ENCODE measurements at places on chromosomes 5 and 9. TPM values are rescaled to one million over a fixed set of nuclear protein-coding genes. Genes with fewer than 3 reads are reported as not detected.

- DNase-seq, result no peak
These were observed 225.9 kb downstream of the RFX3 start for GRCh38 chr9:3299872-3300271.

The NFIB gene
- 13.3 TPM for total RNA-seq

DNA sequence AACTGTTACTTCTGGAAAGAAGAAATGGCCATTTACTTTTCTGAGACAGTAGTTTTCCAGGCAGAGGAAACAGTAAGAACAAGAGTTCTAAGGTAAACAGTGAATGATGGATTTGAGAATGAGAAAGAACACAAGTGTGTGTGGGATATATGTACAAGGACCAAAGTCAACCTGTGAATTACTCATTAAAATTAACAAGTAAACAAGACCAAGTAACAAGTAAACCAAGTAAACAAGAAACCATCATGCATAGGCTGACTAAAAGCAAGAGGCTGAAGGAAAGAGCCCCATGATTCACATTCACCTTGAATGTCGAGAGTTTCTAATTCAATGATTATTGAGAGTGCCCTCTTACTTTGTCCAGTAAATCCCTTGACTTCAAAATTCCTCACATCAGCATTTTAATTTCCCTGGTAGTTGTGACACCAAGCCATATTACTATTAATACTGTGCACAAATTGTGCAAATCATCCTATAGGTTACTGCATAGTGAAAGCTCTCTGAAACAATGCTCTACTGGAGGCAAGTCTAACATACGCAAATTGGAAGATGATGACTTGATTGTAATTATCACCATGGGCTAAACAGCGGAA, 9.8 kb upstream of the MARCOL start:
- no peak for DNase-seq

DNA sequence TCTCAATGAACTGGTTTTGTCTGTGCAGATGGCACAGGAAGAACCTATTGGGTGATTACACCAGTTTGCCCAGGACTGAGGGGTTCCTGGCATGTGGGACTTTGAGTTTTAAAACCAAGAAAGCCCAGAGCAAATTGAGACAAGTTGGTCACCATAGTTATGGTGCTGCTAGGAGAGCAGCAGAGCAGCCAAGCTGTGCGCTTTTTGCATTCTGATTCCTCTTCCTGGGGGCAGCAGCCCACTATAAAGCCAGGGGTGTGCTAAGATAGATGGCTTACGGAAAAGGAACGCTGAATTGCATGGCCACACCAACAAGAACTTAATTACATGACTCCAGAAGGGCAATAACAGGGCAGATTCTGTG, 49.7 kb downstream of the TIMD4 start:
- peak; percentile 31 for DNase-seq

- no peak for DNase-seq
These were observed 55.8 kb downstream of the ZNF354C start for GRCh38 chr5:179115845-179116524.

GRCh38 chr9:116422119-116422979, 264.8 kb upstream of the TRIM32 start:
- no peak for DNase-seq

DNA sequence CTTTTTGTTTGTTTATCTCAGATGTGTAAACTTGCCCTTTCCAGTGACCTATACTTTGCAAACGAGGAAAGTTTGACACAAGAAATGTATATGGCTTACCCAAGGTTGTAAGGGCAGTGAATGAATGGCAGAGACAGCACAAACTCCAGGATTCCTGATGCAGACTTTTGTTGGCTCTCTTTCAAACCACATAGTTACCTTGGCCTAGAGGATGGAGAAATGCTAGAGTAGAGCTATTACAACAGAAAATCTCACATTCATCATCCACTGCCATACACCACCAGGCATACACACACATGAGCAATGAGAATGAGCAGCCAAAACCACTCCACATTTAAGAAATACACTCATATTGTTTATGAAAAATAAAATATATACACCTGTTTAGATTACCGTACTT, 387.0 kb downstream of the TLR4 start:
- DNase-seq, result no peak

The COL15A1 gene
- total RNA-seq, result not detected

- no peak for DNase-seq
These were observed 241.5 kb downstream of the PAPPA start for GRCh38 chr9:116394894-116395698.

- DNase-seq, result no peak
These were observed 120.5 kb upstream of the BOD1 start for GRCh38 chr5:173736923-173737412.

GRCh38 chr5:10355071-10355889, 1.8 kb downstream of the MARCHF6 start:
- no peak for DNase-seq

The PHYHD1 gene
- total RNA-seq, result 22.2 TPM

The CENPH gene
- 82.8 TPM for total RNA-seq

DNA sequence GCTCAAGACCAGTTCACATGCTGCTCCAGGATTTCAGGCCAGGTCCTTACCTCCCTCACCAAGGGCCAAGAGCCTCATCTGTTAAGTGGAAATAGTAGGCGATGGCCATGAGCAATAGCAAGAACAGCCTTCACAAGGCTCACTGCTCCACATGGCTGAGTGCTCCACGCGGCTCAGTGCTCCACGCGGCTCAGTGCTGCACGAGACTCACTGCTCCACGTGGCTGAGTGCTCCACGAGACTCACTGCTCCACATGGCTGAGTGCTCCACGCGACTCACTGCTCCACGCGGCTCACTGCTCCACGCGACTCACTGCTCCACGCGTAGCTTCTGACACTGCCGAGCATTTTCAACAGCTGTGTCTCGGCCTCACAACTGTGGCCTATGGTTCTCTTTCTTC, 36.4 kb upstream of the ADAMTS2 start:
- DNase-seq, result peak; percentile 15

GRCh38 chr5:87401626-87402025, 11.1 kb downstream of the CCNH start:
- no peak for DNase-seq

DNA sequence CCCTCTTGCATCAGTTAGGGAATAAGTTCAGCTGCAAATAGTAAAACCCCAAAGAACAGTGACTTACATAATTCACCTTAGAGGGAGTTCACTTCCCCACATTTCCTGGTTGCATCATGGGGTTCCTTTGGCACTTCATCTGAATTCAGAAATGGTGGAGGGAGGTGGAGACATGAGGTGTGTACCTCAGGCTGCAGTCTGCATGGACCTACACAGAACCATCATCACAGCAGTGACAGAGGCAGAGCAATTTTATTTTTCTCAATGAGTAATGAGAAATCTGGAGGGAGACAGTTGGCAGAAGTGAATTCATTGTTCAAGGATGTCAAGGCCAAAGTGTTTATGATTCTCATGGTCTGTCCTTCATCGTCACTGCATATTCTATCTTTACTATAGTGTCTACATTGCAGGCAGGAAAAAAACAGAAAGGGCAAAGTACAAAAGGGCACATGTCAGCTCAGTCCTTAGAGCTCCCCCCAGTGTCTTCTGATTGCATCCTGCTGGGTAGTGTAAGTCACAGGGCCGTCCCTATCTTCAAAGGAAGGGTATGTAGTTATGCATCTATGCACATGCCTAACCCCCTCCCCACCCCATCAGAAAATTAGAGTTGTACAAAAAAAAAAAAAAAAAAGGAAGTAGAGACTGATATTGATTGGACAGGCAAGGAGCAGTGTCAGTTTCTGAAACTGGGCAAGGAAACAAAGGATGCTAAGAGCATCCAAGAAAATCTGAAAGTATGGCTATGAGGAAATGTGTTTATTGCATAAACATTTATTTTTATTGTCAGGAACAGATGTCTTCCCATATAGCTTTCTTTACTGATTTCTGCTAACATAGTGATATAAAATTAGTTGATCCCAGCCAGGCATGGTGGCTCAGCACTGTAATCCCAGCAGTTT, 132.7 kb upstream of the APC start:
- DNase-seq, result no peak

The PCDHA4 gene
- 3.5 TPM for total RNA-seq

- peak; percentile 80 for DNase-seq
These were observed at the start of gene DPYSL3 for GRCh38 chr5:147509710-147510651. Gene DPYSL3 (minus strand): TSS chr5:147510068. CDS start chr5:147509858, 210 bp downstream.

DNA sequence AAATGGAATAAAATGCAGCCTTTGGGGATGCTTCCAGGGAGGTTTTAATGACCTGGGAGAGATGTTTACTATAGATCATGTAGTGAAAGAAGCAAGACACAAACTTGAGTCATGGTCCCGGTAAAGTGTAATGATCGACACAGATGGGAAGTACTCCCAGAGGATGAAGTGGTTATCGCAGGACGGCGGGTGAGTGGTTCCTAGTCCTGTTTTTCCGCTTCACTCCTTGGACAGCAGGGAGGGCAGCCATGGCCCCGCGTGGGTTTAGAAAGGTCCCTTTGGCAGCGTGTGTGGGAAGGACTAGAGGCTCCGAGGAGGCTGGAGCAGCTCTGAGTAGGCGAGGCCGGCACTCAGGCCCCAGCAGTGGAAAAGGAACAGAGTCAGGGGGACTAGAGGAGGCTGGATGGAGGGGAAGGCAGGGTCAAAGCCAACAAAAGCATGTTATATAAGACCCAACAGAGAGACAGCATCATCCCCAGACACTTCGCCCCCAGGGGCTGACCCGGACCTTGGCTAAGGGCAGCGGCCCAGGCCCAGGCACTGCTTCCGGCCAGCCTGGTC, 49.2 kb upstream of the STXBP1 start:
- DNase-seq, result no peak

DNA sequence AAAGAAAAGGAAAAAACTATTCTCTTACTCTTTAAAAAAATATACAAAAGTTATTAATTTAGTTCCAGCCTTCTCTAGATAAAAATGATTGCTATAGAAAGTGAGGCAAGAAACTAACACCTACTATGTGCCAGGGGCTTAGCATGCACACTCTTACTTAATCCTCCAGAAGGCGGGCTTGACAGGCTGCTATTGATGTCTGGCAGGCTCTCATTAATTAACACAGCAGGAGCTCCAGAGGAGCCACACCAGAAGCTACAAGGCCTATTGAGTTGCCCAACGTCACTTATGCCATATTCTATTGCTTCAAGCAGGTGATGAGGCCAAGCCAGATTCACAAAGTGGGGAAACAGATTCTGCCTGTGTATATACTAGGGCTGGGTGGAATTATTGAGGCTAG, 54.6 kb upstream of the CLINT1 start:
- no peak for DNase-seq

GRCh38 chr5:108430931-108431608, 49.2 kb upstream of the FBXL17 start:
- DNase-seq, result no peak

DNA sequence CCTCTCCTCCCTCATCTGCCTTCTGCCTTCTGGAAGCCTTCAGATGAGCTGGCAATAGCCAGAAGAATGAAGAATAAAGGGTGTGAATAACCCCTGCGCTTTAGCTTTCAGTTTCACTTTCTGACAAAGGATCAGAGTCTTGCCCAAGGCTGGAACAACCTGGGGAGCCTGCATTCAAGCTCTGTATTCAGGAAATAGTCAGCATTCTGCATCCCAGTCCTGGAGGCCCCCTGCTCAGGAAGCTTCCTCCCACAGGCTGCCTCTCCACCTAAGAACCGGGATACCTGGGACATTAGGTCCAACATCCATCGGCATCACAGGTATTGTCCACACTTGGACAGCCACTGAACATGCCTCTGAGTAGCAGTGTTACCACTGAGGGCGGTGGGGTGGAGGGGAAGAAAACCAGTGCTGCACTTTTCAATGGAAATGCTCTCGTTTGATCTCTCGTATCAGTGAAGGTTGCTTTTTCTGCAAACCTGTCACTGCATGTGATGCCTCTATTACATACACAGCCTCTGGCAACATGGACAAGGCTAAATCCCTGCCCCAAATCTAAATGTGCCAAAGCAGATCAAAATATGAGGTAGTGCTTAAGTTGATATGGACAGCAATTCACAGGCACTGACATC, 39.8 kb upstream of the ACO1 start:
- DNase-seq, result peak; percentile 87

DNA sequence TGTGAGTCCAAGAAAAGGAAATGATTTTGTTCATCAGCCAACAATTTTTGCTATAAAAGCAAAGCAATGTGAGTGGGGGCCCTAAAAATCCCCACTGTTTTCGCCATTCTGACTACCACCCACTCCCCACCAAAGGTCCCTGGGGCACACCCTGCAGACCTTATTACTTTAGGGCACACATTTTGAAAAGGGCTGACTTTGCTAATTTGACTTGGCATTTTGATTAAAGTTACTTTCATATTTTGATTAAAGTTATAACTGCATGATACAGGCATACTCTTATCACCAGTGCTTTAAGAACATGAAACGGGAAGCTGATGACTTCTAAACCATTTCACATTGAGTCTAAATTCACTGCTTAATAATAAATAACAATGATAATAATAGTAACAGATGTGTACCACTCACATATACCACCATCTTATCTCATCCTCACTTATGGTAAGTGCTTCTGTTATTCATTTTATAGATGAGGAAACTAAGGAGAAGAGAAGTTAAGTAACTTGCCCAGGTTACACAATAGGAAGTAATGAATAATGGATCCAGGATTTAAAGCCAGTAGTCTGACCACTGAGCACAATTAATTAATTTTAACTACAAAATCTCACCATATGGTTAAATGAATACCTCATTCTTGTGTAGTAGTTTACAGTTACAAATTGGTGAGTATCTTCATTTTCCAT, 25.4 kb upstream of the NR3C1 start:
- no peak for DNase-seq

- DNase-seq, result no peak
These were observed 125.0 kb downstream of the TRIO start for GRCh38 chr5:14267991-14268708.

The RASGRF2 gene
- total RNA-seq, result 11.3 TPM

GRCh38 chr5:139880416-139881142, 85.0 kb downstream of the PSD2 start:
- no peak for DNase-seq

DNA sequence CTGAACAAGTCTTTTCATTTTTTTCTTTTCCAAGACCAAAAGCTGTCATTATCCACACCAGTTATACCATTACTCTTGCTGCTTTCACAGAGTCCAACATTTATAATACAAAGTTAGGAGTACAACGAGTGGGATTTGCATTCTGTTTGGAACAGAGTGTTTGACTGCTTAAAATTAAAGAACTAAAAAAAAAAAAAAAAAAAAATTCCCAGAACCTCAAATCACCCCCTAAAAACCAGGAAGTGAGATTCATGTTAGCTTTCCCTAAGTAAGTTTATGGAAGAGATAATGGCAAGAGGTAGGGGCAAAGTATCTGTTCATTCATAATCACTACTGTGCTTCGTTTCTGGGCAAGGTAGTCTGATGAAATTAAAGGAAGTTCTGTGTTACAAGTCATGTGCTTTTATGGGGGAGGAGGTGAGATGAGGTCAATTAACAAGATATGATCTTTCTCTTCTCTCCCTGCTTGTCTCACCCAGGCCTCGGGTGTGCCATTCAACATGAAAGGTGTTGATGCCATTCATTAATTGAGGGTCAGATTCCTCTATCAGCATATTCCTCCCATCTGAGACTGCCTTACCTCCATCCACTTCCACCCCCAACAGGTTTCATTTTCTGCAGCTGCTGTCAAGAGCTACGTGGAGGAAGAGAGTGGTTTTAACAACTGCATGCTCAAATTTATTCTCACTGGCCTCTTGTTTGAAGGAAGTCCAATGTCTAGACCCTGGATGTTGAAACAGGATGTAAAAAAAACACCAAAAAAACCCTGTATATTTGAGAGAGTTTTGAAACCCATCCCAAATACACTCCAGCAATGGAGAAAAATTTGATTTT, 58.1 kb downstream of the MARCHF3 start:
- no peak for DNase-seq
